ENCODE measurements at places on chromosomes 7 and 10. TPM values are rescaled to one million over a fixed set of nuclear protein-coding genes. Genes with fewer than 3 reads are reported as not detected.
A peak's percentile ranks its signal among the peaks of the same experiment; 100 is the strongest.

DNA sequence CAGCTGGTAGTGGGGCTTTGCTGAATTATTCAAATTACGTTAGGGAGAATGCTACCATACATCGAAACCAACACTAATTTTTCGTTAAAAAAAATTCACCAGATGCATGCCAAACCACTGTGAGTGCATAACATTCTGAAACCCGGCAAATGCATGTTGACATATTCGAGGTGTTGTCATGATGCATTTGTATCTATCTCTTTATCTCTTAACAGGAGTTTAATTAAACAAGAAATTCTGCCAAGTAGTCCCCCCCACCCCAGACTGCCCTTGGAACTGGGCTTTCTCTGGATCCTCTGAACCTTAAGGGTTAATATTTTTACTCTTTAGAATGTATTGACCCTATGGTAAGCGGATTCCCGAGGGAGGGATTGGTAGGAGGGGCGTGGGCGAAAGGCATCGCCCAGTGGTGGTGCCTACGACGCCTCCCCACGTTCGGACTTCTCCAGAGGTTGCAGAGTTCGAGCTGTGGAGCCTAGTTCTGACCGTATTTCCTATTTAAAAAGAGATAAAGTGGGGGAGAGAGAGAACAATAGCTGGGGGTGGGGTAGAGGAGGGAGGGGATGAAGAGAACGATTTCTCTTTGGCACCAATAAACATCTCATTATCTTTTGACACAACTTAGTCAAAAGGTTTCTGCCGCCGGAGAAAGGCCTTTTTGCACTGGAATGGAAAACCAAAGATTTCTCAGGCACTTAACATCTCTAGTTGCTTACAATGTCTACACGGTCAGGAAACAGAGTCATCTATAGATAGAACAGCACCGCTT lies 7.2 kb downstream of the DLX6 start:
- H3K4me1 ChIP-seq: peaks cover 10% of the 10 kb centered on the region
- H3K4me3 ChIP-seq: no peak overlapping the region
- H3K36me3 ChIP-seq: peaks cover 8% of the 10 kb centered on the region
- no peak for DNase-seq

DNA sequence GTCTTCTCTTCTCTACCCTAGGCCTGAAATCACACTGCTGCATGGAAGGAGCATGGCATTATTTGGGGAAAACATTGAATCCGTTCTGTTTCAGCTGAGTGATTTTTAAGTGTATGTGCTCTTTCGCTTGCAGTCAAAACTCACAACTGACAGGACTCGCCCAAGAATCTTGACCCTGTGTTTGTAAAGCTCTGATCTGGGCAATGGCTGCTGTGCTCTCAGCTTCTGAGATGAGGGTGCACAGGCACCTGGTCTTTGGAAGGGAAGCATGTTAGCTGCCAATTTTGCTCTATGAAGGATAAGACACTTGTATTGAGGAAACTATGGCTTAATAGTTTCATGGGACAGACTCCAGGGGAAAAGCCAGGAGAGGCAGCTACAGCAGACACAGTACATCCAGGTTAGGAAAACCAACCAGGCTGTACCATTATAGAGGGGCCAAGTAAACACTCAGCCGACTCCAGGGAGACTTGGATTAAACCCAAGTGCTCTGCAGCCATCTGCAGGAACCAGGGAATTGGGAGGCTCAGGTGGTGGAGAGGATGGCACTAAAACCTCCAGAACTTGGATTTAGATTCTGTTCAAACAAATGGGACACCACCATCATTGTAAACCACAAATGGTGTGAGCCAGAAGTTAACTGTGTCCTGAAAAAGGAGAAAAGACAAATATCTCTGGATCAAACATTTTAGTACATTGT lies 43.3 kb downstream of the LYZL1 start:
- H3K27ac ChIP-seq: no peak overlapping the region
- peaks cover 20% of the 10 kb centered on the region for H3K27me3 ChIP-seq
- H3K36me3 ChIP-seq: no peaks in the 10 kb centered on the region
- H3K4me3 ChIP-seq: no peak overlapping the region
- no peaks in the 10 kb centered on the region for H3K4me1 ChIP-seq

DNA sequence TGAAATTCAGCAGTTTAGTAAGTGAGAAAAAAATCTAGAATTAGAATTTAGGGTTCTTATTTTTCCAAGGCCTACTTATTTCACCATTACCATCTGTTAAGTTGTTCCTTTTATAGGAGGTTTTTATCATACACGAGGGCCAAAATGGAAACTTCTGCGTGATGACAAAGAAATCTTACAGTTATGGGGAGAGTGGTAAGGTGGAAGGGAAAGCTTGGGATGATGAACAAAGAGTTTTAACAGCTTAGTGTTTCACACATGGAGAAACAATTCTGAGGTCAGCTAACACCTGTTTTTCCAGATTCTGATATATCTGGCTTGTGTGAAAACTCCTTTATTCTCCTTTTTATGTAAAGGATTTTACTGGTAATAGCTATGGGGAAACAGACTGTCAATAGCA lies 49.8 kb upstream of the SEMA3C start:
- no peak for DNase-seq
- H3K4me1 ChIP-seq: no peaks in the 10 kb centered on the region
- H3K36me3 ChIP-seq: no peaks in the 10 kb centered on the region

DNA sequence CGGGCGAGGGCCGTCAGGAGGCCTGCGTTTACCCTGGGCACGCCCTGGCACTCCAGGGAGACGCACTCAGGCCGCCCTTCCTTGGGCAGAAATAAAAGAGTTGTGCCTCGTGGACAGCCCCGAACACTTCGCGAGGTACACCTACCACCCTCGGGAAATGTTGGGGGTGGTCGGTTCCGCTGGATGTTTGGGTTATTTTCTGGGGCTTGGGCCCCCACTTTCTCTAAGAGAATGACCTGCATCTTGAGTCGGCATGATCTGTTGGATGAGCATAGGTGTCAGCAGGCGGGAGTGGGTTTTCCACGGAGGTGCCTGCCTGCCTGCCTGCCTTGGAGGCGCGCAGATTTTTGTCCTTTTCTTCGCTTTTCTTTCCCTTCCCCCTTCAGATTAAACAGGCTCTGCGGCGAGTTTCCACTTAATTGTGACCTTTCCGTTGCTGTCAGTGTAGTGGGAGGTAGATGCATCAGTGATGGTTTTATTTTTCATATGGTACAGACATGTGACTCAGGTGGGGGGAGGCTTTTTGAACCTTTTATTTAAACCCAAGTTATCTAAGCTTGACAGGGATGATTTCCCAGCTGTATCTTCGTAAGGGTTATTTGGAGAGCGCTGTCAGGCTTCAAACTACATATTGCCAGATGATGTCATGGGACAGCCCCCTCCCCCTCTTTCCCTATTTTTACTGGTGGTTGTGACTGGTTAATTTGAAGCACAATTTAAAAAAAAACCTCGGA lies 661 bp downstream of the HECTD2 start:
- H3K4me1 ChIP-seq: peaks cover 16% of the 10 kb centered on the region
- no peaks in the 10 kb centered on the region for H3K27me3 ChIP-seq
- no peaks in the 10 kb centered on the region for H3K36me3 ChIP-seq
- peak; percentile 46 for DNase-seq

- no peak overlapping the region for H3K4me3 ChIP-seq
- no peaks in the 10 kb centered on the region for H3K4me1 ChIP-seq
- DNase-seq: no peak
- H3K27ac ChIP-seq: no peak overlapping the region
Observed at GRCh38 chr10:105347487-105347886, 706.4 kb downstream of the SORCS3 start.

GRCh38 chr10:36880898-36881297 lies 244.5 kb upstream of the ANKRD30A start:
- H3K27ac ChIP-seq: no peak overlapping the region
- H3K4me1 ChIP-seq: no peaks in the 10 kb centered on the region
- H3K4me3 ChIP-seq: no peak overlapping the region
- H3K36me3 ChIP-seq: no peaks in the 10 kb centered on the region
- no peak for DNase-seq

GRCh38 chr10:88949912-88950837 lies 2.4 kb downstream of the ACTA2 start:
- no peak overlapping the region for H3K27ac ChIP-seq
- H3K4me3 ChIP-seq: no peak overlapping the region
- no peaks in the 10 kb centered on the region for H3K27me3 ChIP-seq
- DNase-seq: no peak
- peaks cover 5% of the 10 kb centered on the region for H3K36me3 ChIP-seq

- no peaks in the 10 kb centered on the region for H3K36me3 ChIP-seq
- DNase-seq: peak; percentile 82
- no peak overlapping the region for H3K27ac ChIP-seq
- no peak overlapping the region for H3K4me3 ChIP-seq
- peaks cover 4% of the 10 kb centered on the region for H3K27me3 ChIP-seq
Observed at GRCh38 chr7:129210256-129210988, 14.4 kb upstream of the AHCYL2 start.

- no peaks in the 10 kb centered on the region for H3K4me1 ChIP-seq
- no peak overlapping the region for H3K4me3 ChIP-seq
- no peaks in the 10 kb centered on the region for H3K36me3 ChIP-seq
- DNase-seq: no peak
Observed at GRCh38 chr10:78672918-78673317, 395.8 kb upstream of the ZMIZ1 start.

DNA sequence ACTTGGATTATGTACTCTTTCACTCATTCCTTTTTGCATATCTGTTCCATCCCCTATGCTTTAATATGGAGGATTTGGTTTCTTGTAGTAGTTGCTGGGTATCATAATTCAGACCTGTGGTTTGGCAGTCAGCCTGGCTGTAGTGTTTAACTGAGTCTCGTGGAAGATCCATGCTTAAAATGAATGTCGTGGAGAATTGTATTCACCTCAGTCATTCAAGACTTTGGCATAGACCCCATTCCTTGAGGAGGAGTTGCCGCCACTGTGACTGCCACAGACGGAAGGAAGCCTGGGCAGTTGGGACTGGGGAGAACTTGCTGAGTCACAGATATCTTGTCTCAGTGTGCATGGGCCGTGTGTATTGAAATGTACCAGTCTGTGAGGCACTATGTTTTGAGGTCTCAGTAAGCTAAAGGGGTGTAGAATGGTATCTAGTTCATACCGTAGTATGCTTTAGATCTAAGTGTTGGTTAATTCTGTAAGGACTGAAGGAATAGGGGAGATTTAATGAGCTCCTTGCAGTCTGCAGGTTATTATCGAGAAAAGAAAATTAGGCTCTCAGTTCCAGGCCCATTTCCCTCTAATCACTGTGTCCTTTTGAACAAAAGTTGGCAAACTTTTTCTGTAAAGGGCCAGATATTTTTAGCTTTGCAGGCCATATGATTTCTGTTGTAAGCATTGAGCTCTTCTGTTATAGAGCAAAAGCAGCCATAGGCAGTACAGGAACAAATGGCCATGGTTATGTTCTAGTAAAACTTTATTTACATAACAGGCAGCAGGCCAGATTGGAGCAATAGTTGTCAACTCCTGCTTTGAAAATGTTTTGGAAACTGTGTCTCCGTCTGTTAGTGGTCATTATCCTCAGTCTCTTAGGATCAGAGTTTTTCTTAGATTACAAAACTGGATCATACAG lies 76.8 kb downstream of the TPST1 start:
- no peaks in the 10 kb centered on the region for H3K36me3 ChIP-seq
- no peaks in the 10 kb centered on the region for H3K4me1 ChIP-seq
- no peak for DNase-seq
- H3K4me3 ChIP-seq: no peak overlapping the region
- H3K27ac ChIP-seq: no peak overlapping the region

DNA sequence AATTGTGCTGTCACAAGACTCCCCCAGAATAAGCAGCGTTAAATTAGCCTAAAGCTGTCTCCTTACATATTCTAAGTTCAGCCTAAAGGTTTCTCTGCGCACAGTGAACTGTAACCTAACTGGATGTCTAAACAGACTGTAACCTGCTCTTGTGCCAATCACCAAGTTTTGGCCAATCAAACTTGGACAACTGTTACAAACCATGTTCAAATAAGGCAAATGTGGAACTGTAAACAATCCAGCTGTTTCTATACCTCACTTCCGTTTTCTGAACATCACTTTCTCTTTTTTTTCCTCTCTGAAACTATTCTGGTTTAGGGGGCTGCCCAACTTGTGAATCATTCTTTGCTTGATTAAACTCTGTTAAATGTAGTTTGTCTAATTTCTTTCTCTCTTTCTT lies 252.2 kb upstream of the HABP2 start:
- no peak overlapping the region for H3K27ac ChIP-seq
- no peaks in the 10 kb centered on the region for H3K4me1 ChIP-seq
- H3K4me3 ChIP-seq: no peak overlapping the region
- H3K36me3 ChIP-seq: no peaks in the 10 kb centered on the region
- DNase-seq: no peak

DNA sequence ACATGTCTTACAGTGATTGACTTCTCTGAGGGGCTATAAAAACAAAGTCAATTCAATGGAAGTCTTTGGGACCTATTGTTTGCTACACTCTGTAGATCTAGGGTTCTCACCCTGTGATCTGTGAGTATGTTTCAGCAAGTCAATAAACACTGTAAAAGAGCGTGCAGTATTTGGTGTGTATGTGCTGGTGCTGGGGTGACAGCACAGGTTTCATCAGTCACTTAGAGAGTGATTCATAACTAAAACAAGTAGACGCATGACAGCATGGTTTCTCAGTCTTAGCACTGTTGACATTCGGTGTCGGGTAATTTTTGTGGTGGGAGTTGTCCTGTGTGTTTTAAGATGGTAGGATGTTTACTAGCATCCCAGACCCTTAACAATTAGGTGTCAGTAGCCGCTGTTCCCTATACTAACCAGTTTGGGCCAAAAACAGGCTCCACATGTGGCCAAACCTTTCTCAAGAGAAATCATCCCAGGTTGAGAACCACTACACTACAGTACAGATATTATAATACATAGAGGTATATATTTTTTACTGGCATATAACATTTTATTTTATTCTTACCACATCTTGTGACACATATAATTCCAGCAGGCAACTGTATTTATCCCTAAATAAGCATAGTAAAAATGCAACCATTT lies 411.8 kb downstream of the ARL4A start:
- no peak overlapping the region for H3K27ac ChIP-seq
- H3K4me1 ChIP-seq: peaks cover 3% of the 10 kb centered on the region
- DNase-seq: peak; percentile 25
- H3K4me3 ChIP-seq: no peak overlapping the region
- H3K27me3 ChIP-seq: peaks cover 7% of the 10 kb centered on the region

- H3K36me3 ChIP-seq: peaks cover 43% of the 10 kb centered on the region
- no peak for DNase-seq
- no peak overlapping the region for H3K27ac ChIP-seq
- H3K4me1 ChIP-seq: peaks cover 15% of the 10 kb centered on the region
Observed at GRCh38 chr7:37201876-37202198, 246.8 kb downstream of the ELMO1 start.

- H3K27ac ChIP-seq: no peak overlapping the region
- H3K4me3 ChIP-seq: no peak overlapping the region
- DNase-seq: no peak
- no peaks in the 10 kb centered on the region for H3K27me3 ChIP-seq
- H3K36me3 ChIP-seq: no peaks in the 10 kb centered on the region
Observed at GRCh38 chr10:48779077-48779476, 94.4 kb downstream of the WDFY4 start.

GRCh38 chr10:95655571-95656290 lies 780 bp downstream of the ALDH18A1 start:
- H3K4me1 ChIP-seq: peaks cover 25% of the 10 kb centered on the region
- peak overlapping the region; percentile 91 for H3K4me3 ChIP-seq
- H3K27ac ChIP-seq: peak overlapping the region; percentile 80
- no peaks in the 10 kb centered on the region for H3K27me3 ChIP-seq
- H3K36me3 ChIP-seq: peaks cover 31% of the 10 kb centered on the region

- no peak for DNase-seq
- peaks cover 5% of the 10 kb centered on the region for H3K27me3 ChIP-seq
- H3K4me3 ChIP-seq: no peak overlapping the region
- H3K27ac ChIP-seq: no peak overlapping the region
- H3K36me3 ChIP-seq: no peaks in the 10 kb centered on the region
Observed at GRCh38 chr10:71014021-71014805, 125.8 kb upstream of the PCBD1 start.

Gene STRIP2
- 56.1 TPM for total RNA-seq

Gene GPER1
- 0.12 TPM for total RNA-seq

Gene SCART1
- 6.2 TPM for total RNA-seq

Gene ITPRID1
- not detected for total RNA-seq

Gene CHST15
- 0.05 TPM for total RNA-seq

Gene PRSS37
- not detected for total RNA-seq

Gene FAM180A
- not detected for total RNA-seq

Gene TUBB8
- not detected for total RNA-seq

Gene PROSER2
- total RNA-seq: 0.24 TPM

Measured in activated CD4-positive, alpha-beta memory T cell treated with anti-CD3 and anti-CD28 coated beads for 36 hours (primary cell).